Mucosa of descending colon (tissue), 3 donors: ENCODE measurements at places on chromosomes 12 and 14. TPM values are rescaled to one million over a fixed set of nuclear protein-coding genes. Genes with fewer than 3 reads are reported as not detected.

- no peak for DNase-seq
Observed at GRCh38 chr12:123319826-123320225, 44.8 kb downstream of the SBNO1 start.

- DNase-seq: no peak
Observed at GRCh38 chr12:125503128-125503527, 437.9 kb downstream of the AACS start.

GRCh38 chr12:39610436-39611025 is 9.1 kb downstream of the ABCD2 start:
- no peak for DNase-seq

SYT1 gene
- 1.4 TPM for total RNA-seq

DNA sequence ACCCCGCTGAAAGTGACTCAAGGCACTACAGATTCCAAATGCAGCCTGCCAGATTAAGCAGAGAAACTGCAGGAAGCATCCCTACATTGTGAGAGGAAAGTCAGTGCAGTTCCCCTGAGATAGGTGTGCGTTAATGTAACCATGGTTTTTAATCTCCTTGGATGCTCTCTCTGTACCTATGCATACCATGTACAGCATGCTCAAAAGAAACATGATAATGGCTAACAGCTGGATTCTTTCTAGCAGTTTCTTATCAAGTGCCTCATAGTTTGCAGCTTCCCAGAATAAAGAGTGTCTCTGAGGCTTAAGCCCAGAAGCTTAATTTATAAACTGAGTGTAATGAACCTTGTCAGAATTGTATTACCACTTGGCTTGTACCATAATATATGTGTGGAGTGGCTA is 17.1 kb upstream of the MDM1 start:
- no peak for DNase-seq

DNA sequence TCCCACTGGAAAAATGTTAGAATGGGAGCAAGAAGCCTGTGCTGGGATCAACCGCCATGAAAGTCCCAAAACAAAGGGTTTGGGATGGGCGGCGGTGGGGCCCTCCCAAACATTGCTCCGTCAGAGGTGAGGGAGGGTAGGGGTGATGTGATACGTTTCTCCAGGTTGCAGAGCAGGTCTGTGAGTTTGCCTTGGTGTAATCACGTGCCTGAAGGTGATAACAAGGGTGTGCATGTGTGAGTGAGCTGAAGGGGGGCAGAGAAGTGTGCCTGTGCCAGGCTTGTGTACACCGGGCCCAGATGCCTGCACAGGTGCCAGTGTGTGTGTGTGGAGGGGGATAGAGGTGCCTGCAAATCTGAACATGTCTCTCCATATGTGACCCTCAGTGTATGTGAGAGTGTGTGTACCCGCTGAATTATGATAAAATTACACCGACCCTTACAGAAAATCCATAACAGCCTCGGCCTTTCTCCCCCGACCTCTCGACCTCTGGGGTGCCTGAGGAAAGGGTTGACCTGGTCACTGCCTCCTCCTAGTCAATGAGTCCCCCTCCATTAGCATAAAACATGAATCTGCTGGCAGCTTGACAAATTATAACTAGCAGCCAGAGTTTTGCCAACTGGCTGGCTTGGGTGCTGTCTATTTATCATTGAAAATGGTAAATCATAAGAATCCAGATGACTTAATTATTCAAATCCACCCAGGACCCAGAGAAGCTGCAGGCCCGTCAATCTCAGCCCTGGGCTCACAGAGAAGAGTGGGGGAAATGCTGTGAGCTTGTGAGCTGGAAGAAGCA is 55.6 kb downstream of the SMUG1 start:
- DNase-seq: no peak

GRCh38 chr12:2624543-2625288 is 170.1 kb upstream of the FKBP4 start:
- no peak for DNase-seq

DNA sequence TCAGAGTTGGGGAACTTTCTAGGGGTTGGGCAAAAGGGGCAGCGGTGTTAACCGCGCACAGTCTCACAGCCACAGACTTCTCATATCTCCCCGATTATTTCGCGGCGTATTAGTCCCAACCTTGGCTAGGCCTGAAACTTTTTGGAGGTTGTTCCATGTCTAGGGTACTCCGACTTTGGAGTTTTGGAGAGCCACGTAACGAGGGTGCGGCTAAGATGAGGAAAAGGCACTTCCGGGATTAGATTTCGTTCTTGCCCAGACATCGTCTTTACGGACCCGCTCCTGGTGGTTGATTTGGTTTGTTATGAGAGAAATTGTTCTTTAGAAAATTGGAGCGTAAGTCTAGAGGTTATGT is 513 bp downstream of the CCNK start:
- no peak for DNase-seq

FBXO34 gene
- total RNA-seq: 59.1 TPM

MVK gene
- total RNA-seq: 29.8 TPM

- DNase-seq: no peak
Observed at GRCh38 chr12:127290251-127290650, 976.7 kb upstream of the TMEM132C start.

DNA sequence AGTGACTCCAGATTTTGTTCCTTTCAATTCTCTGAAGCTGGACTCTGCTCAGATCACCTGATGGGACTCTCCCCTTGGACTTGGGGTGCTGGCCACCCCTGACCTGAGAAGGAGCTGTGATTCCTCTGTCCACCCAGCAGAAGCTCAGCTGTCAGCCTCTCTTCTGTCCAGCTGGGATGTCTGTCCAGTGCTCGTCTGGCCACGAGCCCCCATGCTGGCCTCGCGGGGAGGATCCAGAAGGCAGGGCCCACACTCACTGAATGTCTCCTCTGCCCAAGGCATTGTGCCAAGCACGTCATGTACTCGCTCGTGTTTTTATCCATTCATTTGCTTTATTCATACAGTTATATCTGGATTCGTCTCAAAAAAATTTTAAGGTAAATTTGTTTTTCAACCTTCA is 14.2 kb upstream of the SLC24A4 start:
- no peak for DNase-seq

DNA sequence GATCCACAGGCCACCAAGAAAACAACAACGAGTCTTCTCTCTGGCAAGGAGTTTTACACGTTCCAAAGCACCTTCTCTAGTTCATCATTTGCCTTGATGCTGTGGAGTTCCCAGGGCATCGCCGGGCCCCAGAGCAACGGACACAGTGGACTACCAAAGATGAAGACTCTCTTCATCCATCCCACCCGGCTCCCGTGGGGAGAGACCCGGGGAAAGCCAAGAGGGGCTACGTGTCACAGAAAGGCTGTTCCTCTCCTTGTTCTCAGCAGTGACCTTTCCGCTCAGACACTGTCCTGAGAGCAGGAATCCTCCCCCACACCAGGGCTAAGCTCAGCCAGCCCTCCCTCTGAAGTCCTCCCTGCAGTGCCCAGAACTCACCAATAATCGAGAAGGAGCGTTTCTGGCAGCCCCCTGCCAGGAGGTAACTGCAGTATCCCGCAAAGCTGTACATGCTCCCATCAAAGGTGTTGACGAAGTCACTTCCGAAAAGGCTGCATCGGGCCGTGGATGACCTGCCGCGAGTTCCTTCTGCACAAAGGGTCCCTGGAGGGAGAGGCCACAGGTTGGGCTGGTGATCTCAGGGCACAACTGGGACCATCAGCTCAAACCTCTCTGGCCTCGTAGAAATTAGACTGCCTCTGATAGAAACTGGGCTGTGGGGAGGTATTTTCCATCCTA is 3.5 kb downstream of the VWF start:
- DNase-seq: no peak

DNA sequence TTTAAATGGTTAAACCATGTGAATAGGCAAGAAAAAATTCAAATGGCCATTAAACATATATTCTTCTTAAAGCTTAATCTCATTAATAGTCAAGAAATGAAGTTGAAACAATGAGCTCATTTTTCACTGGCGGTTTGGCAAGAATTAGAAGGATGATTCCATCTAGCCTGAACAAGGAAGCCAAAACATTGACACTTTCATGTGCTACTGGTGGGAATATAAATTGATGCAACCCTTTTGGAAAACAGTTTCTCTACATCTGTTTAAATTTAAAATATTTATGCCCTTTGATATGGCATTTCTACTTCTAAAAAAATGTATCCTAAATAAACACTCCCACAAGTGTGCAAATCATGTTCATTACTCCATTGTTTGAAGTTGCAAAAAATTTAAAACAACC is 174.7 kb upstream of the HIF1A start:
- DNase-seq: no peak

DNA sequence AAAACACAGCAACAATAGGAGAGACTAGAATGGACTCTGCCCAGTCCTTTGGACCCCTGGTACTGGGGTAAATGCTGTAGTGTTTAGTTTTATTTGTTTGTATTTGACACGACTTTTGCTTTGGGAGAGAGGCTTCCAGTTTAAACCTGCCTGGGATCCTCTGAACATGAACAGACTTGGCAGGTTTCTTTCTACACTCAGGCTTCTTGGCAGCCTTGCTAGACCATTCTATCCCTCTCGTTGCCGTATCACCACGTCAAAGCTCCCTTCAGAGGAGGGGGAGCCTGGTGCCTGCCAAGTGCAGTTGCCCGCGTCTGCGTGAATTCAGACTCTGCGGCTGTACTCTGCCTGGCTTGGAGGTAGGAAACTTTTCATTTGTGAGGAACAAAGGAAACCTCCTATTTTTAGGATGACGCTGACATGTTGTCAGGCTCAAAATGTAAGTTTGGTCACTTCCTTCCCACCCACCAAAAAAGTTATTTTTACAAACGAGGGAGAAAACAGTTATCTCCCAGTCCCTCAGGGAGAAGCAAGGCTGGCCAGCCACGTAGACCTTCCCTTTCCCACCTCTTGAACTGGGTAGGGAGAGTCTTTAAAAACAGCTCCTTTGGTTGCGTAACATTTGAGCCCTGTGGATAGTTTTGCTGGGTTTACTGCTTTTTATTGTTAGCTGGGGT is 25.9 kb downstream of the CD9 start:
- peak; percentile 68 for DNase-seq
